ENCODE measurements at places on chromosomes 11 and 22.
A peak's percentile ranks its signal among the peaks of the same experiment; 100 is the strongest.

DNA sequence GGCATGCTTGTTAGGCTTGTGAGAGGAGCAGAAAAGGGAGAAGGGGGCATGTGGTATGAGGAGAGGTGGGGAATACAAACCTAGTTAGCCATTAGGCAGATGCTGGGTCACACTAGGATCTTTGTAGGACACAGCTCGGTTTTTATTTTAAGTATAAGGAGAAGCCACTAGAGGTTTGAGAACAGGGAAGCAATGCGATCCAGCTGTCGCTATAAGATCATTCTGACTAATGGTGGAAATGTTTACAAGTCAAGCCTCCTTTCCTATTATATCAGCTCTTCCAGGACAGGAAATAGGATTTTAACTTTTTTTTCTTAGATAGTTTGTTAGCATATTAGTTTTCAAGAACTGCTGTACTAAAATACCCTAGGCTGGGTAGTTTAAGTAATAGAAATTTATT lies 609.9 kb downstream of the INSC start:
- no peak for DNase-seq

DNA sequence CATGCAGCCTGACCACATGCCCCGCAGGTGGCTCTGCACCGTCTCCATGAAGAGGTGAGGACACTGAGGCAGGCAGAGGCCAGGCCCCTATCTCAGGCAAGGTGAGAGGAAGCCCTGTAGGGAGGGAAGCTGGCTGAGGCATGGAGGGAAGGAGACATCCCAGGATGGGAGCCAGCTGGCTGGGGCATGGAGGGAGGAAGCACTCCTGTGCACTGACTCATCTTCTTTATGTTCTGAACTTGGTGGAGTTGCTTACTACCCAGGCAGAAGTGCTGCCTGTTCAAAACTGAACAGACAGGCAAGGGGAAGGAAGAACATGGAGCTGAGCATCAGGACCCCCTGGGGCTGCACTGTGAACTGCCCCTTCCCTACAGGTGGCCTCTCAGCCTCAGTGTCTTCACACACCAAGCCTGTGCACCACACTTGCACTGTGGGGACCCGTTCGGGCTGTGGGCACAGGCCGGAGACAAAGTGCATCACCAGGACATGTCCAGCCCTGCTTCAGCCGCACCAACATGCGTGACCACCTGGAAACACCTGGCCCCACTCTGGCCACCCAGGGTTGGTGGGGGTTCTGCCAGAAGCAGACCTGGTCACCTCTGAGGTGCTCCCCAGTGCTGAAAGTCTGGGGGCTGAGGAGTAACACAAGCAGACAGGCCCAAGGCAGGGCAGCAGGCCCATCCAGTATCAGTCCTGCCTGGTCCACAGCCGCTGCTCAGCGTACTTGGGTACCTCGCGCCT lies 55.5 kb downstream of the DGCR2 start:
- DNase-seq: no peak

GRCh38 chr11:45258982-45259530 lies 27.1 kb downstream of the SYT13 start:
- no peak for DNase-seq

DNA sequence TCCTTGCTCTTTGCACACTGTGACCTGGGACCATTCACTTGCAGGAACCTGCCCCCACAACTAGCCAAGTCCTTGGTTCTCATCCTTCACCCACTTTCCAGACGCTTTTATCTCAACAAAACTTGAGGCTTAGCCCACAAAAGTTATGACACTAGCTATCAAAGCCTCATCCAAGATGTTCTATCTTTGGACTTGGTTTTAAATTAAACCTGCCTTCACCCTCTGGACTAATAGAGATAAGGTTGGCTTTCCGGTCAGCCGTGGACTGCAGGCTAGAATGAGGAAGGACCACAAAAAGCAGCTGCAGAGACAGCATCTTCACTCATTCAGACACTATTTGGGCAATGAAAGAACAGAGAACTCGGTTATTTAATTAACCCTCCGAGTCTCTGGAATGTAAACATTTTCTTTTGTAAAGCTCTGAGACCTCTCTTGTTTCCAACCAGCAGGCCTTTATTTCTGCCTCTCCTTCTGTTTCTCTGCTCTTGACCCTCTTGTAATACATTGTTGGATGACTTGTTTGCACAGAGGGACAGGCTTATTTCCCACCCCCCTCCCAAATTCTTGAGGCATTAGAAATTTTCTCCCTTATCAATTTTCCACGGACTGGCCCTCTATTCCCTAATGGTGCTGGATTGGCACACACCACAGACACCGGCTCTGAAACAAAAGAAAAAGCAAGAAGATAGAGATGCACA lies 41.4 kb downstream of the ARL14EP start:
- no peak for DNase-seq

- DNase-seq: no peak
Measured at GRCh38 chr11:43376594-43376993, 17.9 kb downstream of the TTC17 start.

DNA sequence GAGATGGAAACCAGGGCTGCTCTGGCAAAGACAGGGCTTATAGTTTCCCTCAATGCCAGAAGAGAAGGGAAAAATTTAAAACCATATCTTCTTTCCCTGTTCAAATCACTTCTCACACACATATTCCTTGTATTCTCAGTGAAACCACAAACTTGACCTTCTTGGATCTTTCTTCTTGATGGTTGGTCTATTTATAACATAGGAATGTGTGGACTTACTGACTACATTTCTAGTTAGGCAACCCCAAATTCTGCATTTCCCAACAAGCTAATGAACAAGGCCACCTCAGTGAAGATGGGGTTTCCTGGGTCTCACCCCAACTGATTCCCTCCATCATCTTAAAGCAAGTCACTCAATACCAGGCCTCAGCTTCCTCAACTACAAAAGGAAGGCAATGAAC lies 3.8 kb upstream of the QSER1 start:
- DNase-seq: no peak

GRCh38 chr22:31230871-31231621 lies 18.9 kb downstream of the LIMK2 start:
- DNase-seq: peak; percentile 76

DNA sequence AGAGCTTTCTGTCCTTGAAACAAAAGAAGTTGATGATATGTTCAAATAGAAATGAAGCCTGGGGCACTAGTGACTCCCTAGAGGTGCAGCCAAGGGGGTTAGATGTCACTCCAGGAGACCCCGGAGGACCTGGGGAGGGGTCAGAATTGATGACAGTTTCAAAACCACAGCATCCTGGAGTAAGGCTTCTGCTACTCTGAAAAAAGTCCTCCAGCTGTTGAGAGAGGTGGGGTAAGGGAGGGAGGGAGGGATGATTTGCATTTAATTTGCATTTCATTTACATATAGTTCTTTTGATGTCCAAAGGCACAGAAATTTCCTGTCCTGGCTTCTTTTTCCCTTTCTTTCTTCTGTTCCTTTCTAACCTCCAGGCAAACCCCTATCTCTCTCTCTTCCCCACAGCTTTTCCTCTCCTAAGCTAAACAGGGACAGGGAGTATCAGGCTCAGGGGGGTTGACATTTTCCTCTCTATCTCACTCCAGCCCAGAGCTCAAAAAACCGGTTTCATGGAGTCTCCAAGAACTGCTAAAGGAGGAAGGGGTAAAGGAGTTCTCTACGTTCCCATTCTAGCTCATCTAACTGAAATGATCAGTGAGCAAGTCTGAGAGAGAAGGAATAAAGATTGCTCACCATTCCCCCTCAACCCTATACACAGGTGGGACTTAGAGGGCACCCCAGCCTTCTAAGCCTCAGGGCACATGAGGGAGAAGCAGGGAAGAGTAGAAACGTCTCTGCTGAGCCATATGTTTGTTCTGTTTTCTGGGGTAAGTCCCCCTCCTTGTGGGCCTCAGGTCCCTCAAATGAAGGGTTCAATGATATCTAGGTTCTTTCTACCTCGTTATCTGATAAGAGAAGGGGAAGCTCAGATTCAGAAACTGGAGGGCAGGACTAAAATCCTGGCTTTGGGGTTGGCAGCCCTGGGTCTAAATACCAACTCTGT lies 3.5 kb upstream of the POU2F3 start:
- DNase-seq: no peak

GRCh38 chr11:6705905-6706535 lies 22.9 kb upstream of the MRPL17 start:
- DNase-seq: peak; percentile 64

- DNase-seq: no peak
Measured at GRCh38 chr11:61273178-61274078, 21.7 kb downstream of the VWCE start.

GRCh38 chr22:45891471-45891995 lies 85.4 kb downstream of the WNT7B start:
- DNase-seq: no peak

DNA sequence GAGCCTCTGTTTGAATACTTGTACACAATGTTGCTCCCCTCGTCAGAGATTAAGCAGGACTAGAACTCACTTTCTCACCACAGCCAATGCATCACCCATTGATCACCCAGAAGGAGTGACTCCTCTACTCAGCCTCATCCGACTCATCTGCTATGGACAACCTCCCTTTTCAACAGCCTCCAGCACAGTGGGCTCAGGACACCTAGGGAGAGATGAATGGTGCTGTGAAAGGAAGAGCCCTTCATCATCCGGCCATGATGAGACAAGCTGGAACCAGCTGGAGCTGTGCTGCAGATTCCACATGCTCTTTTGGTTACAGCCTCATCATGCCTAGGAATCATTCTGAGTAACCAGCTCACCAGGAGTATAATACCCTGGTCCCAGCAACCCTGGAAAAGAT lies 15.5 kb downstream of the C11orf91 start:
- no peak for DNase-seq

DNA sequence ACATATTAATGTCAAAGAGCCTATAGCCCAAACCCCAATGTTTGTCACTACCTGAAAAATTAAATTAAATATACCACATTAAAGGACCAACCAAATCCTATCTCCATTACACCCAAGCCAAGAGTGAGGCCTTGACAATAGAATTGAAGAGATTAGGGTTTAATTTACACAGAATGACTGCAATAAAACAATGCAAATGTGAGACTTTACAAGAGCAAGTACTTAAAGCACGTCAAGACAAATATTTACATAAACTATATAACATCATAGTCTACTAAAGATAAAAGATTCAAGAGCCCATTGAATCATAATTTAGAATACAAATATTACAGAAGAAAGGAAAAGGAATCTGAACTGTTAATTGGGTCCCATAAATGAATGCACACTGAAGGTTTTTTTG lies 85.6 kb downstream of the CADM1 start:
- no peak for DNase-seq

- DNase-seq: no peak
Measured at GRCh38 chr11:63022441-63022840, 6.8 kb upstream of the SLC22A8 start.

DNA sequence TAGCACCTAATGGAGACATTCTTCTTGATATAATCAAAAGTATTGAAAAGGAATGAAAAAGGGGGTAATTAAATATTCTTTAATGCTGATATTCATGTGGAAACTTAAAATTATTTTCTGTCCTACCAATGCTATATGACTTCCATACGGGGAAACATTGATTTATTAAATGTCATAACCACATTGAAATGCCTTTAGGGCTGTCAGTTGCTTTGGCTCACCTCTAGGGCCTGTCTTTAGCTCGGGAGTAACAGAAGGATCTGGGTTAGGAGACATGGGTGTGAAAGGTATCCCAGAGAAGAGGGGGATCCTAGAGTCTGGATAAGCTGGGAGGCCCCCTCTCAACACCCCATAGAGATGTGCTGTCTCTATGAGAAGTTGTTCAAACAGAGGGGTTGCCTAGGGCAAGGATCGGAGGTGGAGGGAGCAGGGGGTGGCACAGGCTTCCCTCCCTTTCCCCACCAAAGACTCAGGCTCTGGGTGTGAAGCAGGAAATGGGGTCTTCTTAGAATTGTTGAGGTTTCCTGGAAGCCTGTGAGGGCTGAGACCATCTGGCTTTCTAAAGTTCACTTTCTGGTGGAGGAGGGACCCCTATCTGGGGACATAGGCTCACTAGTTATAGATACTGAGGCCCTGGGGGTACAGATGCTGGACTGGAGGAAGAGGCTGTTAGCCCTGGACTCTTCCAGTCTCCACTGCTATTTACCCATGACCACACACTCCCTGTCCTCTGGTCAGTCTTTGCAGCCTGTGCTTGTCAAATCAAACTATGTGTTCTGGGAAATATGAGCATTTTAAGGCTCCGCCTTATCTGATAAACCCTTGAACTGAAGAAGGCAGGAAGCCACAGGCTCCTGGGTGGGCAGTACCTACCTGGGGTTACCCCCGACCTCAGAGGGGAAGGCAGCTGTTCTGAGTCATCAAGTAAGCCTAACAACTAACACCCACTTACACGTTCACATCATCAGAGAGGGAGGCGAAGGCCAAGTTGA lies 55.8 kb upstream of the RRAS2 start:
- DNase-seq: peak; percentile 80

- no peak for DNase-seq
Measured at GRCh38 chr11:13031349-13031748, 22.2 kb downstream of the RASSF10 start.

DNA sequence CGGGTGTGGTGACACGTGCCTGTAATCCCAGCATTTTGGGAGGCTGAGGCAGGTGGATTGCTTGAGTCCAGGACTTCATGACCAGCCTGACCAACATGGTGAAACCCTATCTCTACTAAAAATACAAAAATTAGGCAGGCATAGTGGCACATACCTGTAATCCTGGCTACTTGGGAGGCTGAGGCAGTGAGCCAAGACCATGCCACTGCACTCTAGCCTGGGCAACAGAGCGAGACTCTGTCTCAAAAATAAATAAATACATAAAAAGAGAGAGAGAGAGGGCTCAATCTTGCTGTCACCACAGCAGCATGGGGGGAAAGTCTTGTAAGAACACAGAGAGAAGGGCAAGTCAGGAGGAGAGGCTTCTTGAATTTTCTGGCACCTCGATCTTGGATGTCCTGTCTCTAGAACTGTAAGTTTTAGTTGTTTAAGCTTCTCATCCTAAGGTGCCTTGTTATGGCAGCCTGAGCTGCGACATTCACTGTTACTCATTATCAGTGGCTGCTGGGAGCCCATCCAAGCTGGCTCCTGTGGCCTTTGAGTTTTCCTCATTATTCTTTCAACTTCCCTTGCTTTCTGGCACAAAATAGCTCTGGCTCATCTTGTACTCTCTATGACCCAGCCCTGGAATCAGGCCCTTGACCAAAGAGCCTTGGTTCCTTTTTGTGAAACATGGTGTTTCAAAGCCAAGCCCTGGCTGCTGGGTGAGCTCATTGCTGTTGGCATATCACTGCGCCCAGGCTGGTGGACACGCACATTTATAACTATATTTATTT lies 8.0 kb upstream of the PSMC3 start:
- DNase-seq: no peak

- no peak for DNase-seq
Measured at GRCh38 chr22:27192135-27192829, 534.9 kb downstream of the MIAT start.

DNA sequence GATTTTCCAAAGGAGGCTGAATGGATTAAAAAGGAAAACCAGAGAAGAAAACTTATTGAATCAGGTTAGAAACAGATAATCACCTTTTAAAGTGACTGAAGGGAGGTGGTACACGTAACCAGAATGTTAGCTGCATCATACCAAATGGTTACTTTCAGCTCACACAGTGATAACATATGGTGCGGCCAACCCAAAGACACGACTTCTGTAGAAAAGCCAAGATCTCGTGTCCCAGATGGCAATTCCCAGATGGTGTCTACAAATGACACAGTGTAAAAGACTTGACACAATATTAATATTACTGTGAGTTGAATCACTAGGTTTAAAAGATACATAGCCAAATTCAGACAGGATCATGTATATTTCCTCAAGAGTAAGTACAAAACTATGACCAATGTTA lies 5.2 kb downstream of the PPP2R1B start:
- DNase-seq: no peak

- no peak for DNase-seq
Measured at GRCh38 chr11:73852049-73852448, 24.6 kb downstream of the COA4 start.

Measured in CD4-positive, alpha-beta T cell treated with Interleukin-17A for 1 hour (primary cell).